AG08396 (cell line): ENCODE measurements at places on chromosomes 6 and 20.
A peak's percentile ranks its signal among the peaks of the same experiment; 100 is the strongest.

DNA sequence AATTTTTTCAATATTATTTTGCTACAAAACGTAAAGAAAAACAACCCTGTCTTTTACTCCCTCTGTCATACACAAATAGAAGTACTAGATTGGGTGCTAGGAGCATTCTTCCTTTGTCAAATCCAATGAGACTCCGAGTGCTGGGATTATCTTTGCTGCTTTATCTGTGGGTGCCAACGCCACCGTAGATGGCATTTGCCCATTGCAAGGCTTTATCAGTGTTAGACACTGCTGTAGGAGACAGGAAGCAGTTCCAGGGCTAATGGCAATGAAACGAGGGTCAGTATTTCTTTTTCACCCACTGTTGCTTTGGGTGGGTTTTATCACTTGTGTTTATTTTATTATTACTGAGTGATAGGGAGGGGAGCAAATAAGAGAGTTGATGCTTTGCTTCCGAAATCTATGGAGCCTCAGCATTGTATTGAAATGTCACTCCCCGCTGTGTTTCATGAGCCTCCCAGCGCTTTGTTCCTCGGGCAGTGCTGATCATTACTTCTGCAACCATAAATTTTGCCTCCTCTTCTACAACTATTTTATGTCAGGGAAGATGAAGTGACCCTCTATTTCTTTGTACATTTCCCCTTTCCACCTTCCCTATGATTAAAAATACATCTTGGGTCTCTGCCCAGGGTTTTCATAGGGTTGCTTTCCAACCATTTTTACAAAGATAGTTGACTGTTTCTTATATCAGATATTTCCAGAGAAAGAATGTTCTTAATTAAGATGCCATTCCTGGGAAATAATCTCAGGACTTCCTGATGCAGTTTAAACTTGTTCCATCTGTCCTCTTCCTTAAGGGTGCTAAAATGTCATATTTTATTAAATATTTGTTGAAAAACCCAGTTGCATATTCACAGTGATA, 86.7 kb upstream of the LAMP5 start:
- DNase-seq, result no peak

GRCh38 chr6:14770572-14770971, 475.3 kb upstream of the JARID2 start:
- DNase-seq, result peak; percentile 62

- no peak for DNase-seq
Observed at GRCh38 chr6:7904654-7905319, 5.8 kb downstream of the TXNDC5 start.

DNA sequence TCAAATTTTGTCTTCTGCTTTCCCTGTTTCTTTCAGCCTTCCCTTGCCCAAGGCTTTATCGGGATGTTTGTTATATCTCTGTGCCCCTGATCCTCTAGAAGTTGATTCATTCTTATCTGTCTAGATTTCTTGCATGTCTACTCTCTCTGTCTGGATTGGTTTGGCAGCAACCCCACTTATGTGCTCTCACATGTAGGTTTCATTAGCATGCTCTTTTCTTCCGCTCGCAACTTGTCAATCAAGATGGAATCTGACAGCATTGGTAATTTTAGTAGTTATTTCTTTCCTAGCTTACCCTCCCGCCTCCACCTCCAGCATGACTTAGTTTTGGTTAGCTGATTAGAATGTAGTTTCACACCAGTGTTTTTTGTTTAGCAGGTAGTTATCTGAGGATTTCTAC, 39.3 kb downstream of the LRRC1 start:
- no peak for DNase-seq

DNA sequence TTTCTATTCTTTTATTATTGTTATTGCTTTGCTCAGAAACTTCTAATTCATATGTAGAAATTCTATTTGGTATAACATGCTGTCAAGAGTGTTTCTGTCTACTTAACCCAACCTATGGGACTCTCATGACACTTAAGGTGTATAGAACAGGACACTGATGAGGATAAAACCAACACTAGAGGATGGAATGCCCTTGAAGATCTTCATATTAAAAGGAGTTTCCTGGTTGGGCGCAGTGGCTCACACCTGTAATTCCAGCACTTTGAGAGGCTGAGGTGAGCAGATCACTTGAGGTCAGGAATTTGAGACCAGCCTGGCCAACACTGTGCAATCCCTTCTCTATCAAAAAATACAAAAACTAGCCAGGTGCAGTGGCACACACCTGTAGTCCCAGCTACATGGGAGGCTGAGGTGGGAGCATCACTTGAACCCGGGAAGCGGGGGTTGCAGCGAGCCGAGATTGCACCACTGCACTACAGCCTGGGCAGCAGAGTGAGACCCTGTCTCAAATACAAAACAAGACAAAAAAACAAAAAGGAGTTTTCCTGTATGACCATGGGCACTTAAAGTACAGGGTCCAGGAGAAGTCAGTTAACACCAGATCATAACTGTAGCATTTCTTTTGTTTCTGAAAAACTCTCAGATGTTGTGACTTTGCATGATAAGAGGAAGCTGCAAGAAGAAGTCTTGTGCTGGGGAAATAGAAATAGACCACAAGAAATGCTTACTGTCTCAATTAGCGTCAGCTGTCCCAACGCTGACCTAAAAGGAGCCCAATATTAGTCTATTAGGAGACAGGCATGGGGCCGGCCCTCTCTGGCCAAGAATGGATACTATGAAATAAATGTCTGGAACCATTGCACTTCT, 38.9 kb upstream of the CD2AP start:
- no peak for DNase-seq

DNA sequence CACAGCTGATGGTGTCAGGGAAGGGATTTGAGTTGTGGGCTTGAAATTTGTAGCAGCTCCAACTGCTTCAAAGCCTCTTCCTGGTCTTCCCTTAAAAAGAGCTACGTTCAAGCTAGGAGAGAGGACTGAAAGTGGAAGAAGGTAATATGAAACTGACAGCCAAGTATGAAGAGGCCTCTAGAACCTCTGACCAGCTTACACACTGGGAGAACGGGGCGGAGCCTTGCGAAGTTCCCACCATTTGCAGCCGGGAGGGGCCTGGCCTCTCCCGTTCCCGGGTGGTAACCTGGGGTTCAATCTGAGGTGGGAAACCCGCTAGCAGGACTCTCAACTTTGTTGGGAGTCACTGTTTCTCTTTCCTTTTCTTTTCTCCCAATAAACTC, 97.8 kb upstream of the PDE10A start:
- DNase-seq, result no peak

DNA sequence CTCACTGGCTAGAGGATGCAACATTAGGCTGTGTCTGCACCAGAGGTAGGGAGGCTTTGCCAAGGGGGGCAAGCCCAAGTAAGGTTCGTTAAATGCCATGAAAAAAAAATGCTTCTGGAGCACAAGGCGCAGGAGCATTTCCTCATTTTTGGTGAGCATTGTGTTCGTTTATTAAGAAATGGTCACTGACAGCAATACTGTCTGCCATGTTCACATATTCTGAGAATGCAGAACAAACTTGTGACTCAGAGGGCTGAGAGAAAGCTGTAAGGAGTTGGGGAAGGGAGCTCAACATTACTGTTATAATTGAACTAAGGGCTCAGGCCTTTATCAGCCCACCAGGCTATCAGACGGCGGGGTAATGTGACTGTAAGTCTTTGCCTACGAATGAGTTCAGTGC, 465.4 kb upstream of the BTBD3 start:
- no peak for DNase-seq

- DNase-seq, result no peak
Observed at GRCh38 chr20:56952258-56953047, 314.0 kb downstream of the BMP7 start.

DNA sequence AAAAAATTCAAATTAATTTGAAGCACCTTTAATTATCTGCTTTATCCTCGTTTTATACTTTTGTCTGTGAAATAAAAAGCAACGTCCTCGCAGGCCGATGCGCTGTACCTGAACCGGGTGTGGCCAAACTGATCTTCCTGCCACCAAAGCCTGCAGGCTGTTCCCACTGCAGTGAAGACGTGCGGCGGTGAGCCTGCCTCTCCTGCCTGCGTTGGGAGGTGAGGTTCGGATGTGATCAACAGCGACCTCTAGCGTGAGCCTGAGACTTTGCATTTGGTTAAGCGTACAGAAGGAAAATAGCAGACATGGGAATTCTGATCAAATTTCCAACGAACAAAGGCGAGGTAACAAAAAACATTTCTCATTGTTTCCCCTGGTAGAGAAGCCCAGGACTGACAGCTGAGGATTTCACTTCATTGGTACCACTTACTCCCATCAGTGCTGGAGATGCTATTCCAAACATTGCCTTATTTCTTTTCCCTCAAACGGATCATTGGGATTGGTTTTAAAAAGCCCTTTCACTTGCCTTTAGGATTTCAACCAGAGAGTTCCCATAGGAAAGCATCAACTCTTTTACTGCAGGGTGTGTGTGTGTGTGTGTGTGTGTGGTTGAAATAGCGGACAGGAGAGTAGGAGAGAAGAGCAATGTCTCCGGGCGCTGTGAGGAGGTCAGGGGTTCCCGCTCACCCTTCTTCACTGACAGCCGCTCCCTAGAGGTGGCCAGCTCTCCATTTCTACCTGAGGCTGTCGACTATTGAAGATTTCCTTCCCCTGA, 56.6 kb upstream of the CCN6 start:
- DNase-seq, result peak; percentile 63

DNA sequence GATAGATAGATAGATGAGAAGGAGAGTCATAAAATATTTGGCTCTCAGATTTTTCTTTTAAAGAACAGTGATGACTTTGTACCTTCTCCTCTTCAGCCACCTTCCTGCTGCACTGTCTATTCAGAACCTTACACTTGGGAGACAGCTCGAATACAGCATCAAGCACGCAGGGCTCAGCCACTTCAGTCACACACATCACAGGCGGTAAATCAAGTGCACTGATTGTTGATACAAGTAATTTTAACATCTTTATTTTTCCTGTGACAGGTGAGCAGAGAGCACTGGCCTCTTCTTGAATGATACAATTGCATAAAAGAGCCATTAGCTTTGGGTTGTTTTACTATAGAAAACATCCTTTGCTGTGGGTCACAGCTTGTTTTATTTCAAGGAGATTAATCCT, 1118.5 kb upstream of the EYS start:
- DNase-seq, result no peak

- DNase-seq, result no peak
Observed at GRCh38 chr6:169589699-169590257, 112.1 kb downstream of the WDR27 start.

DNA sequence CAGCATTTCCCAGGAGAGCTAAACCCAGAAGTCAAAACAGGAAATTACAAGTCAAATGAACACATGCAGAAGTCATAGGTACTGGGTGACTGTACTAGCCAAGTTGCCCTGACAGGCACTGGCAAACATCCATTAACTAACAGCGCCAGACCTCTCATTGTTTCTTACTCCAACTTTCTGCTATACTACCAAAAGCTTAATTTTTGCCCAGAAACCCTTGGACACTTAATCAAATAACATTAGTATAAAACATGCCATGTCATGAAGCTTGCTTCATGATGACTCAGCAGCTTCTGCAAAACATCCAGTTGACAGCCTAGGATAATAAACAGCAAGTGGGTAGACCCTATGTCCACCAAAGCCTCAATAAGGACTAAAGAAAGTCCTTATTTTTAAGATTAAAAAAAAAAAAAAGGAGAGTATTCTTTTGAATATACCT, 3.5 kb downstream of the NUP153 start:
- peak; percentile 32 for DNase-seq

DNA sequence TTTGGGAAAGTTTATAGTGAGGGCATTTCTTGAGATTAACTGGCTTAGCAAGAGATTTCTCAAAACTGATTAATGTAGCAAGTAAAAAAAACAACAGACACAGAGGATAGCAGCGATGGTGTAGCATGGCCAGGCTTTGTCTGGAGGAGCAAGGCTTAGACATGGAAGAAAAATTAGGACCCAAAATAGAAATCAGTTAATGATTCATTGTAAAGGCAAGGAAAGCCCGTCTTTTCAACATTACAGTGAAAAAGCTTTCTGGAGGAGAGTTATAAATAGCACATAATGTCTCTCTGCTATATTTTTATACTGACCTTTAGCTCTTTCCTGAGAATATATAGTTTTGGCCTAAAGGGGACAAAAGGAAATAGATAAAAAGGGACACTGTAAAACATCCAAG, 45.1 kb downstream of the FNDC1 start:
- no peak for DNase-seq

DNA sequence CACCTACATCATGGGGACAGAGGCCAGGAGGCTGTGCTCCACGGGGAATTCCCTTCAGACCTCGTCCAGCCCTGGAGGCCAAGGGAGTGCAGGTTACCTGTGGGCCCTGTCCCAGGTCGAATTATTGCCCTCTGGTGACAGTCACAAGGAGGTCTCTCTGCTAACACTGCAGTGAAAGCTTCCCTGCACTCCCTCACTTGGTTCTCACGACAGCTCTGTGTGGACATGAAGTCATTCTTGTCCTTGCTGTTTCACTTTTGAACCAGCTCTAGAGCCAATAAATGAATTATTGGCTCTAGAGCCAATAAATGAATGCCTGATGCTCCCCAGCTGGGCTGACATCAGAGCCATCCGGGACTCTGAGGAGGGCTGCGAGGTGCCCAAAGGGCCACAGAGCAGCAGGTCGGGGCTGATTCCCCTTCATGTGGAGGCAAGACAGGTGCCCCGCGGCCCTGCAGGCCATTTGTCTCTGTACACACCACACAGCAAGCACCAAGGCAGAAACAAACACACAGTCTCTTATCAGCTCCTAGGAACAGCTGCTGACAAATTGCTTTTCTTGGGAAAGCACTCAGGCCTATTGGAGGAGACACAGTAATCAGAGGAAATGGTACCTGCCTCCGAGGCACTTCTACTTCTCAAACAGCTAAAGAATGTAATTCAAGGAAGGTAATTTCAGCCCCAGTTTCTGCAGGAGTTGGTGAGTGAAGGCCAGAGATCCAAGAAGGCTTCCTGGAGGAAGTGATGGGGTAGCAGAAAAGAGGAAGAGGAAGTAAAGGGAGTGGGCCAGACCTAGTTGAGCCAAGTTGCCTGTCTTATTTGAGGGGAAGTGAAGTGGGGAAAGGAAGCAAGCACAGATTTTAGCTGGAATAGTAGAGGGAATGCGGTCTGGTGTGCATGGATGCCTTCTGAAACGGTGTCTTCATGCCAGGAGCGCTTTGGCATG, 27.5 kb upstream of the TBXT start:
- DNase-seq, result no peak

DNA sequence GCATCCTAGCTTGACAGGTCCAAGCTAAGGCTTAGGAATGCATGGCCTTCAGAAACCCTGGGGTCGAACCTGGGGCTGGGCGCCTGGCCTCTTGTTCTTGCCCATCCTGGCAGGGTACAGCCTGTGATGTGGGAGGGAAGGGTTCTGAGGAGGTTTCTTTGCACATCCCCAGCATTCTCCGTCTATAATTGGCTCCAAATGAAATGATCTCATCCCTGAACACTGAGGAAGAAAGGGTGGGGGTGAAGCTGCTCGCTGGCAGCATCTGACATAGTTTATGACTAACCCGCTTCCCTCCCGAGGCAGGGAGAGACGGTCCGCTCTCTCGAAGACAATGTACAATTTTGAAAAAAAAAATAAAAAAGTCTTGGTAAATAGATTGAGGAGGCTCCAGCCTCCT, 67.1 kb upstream of the ZNFX1 start:
- DNase-seq, result peak; percentile 91
